ENCODE measurements at places on chromosomes 6 and 20. TPM values are rescaled to one million over a fixed set of nuclear protein-coding genes. Genes with fewer than 3 reads are reported as not detected.

Gene CLVS2
- total RNA-seq = under 0.01 TPM

Gene TP53RK
- 24.7 TPM for total RNA-seq

Gene DNAH8
- not detected for total RNA-seq

Gene FABP7
- not detected for total RNA-seq

Gene SDC4
- 143 TPM for total RNA-seq

Gene BCAS1
- not detected for total RNA-seq

Gene RAE1
- total RNA-seq = 58.7 TPM

Gene WFDC11
- not detected for total RNA-seq

Gene IMPG1
- not detected for total RNA-seq
